ENCODE measurements at places on chromosomes 3 and 15.

GRCh38 chr15:40092979-40093869, 15.5 kb downstream of the BMF start:
- no peak for DNase-seq

- DNase-seq, result no peak
Observed at GRCh38 chr15:71452893-71453292, 337.6 kb downstream of the THSD4 start.

DNA sequence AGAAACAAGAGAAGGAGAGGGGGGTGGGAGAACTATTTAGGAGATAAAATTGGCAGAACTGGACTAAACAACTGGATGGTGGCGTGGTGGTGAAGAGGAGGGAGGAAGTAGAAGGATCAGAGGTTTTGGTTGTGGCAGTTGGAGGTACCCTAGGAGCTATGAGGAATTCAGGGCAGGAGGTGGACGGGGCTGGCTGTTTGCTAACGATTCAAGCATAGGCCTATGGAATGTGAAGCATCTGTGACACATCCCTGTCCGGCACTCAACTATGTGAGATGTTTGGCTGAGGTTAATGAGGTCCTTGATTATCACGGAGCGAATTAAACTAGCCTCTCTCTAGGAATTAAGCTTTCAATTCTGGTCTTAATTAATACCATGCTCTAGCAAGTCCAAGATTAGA, 13.5 kb downstream of the TARS3 start:
- DNase-seq, result no peak

- DNase-seq, result no peak
Observed at GRCh38 chr3:168216851-168217250, 121.1 kb upstream of the GOLIM4 start.

DNA sequence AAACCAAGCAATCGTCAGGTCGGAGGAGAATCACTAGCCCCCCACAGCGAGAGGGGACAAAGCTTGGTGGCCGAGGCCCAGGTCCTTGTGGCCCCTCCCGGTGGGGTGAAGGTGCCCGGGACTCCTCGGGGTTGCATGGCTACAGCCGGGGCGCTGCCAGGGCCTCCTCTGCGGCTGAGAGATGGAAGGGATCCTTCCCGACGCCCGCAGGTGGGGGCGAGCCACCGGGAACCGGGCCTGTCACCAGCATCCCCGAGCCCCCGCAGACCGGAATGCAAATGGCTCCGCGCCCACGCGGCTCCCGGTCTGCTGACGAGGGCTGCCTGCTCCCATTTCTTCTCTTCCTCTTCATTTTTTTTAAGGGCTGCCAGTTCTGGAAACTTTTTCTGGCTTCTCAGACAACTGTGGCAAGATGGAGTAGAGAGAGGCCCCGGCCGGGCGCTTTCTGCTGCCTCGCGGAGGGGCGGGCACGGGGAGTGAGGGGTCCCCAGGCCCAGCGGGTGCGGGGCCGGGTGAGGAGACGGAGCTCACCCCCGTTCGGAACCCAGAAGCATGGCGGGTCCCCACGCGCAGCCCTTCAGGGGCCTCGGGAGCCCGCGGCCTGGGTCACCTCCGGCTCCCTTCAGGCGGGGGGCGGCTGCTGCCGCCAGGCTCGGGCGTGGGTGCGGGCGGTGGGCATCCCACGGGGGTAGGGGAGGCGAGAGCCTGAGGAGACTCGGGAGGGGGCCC, 27.5 kb downstream of the MELTF start:
- DNase-seq, result no peak

DNA sequence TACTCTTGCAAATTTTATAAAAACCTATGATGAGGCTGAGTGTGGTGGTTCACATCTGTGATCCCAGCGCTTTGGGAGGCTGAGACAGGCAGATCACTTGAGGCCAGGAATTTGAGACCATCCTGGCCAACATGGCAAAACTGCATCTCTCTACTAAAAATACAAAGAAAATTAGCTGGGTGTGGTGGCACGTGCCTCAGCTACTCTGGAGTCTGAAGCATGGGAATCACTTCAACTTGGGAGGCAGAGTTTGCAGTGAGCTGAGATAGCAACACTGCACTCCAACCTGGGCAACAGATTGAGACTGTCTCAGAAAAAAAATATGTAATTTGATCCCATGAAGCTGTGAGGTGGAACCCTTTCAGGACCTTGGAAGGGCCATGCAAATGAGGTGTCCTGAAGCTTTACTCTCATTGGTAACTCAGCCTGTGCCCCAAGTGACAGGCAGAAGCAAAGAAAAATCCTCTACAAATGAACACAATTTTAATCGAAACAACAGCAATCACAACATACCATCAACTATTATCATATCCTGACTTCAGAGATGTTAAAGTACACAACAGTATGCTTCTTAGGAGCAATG, 84.6 kb upstream of the CDV3 start:
- DNase-seq, result no peak

GRCh38 chr3:44529927-44530326, 25.1 kb upstream of the ZKSCAN7 start:
- DNase-seq, result no peak

GRCh38 chr3:45337839-45338470, 50.4 kb upstream of the LARS2 start:
- DNase-seq, result no peak

DNA sequence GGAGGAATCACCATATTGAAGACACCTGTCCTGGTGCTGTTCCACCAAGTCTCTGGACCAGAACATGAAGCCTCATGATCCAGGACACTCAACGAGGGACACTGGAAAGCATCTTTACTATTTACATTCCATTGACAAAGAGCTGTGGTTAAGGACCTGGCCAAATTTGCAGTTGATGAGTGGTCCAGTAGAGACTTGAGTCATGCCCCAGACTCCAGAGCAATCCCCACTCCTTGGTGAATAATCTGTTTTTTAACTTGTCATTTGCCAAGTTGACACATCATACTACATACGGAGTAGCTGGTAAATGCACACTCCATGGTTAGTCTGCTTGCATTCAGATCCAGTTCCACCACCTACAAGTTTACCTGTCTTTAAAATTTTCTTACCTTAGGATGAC, 1.2 kb upstream of the COL6A6 start:
- DNase-seq, result no peak

GRCh38 chr15:64731012-64731804, 44.2 kb downstream of the RBPMS2 start:
- DNase-seq, result peak; percentile 78

DNA sequence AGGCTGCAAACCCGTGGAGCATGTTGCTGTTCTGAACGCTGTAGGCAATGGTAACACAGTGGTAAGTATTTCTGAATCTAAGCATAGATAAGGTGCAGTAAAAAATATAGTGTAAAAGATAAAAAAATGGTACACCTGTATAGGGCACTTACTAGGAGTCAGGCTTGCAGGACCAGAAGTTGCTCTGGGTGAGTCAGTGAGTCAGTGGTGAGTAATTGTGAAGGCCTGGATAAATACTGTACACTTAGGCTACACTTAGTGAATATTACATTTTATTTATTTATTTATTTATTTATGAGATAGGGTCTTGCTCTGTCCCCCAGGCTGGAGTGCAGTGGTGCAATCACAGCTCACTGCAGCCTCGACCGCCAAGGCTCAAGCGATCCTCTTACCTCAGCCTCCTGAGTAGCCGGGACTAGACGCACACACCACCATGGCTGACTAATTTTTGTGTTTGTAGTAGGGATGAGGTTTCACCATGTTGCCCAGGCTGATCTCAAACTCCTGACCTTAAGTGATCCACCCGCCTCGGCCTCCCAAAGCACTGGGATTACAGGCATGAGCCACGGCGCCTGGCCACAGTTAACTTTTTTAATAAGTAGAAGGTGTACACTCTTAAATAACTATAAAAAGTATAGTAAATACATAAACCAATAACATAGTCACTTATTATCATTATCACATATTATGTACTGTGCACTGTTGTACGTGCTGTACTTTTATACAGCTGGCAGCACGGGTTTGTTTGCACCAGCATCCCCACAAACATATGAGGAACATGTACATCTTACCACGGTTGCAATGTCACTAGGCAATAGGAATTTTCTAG, 155.1 kb downstream of the IGF1R start:
- DNase-seq, result no peak

- DNase-seq, result no peak
Observed at GRCh38 chr15:39272901-39273300, 308.0 kb upstream of the THBS1 start.

GRCh38 chr15:90266485-90266884, 1.0 kb downstream of the NGRN start:
- no peak for DNase-seq

DNA sequence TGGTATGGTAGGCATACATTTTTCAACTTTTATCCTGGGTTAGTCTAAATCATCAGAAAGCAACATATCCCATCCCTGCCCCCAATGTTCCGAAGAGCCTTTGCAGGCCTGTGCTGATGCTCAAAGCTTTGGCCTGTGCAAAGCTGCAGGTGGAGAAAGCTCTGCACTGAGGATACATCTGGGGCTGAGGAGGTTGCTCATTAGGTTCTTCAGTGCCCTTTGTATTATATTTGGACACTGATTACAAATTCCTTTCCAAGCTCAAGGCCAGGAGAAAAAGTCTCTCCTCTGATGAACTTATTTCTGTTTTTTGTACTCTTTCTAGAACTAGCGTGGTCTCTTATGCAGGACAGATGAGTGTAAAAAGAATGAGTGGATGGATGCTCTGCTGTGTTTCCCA, 325.5 kb upstream of the LRRFIP2 start:
- no peak for DNase-seq

- DNase-seq, result no peak
Observed at GRCh38 chr3:29693863-29694262, 413.0 kb downstream of the RBMS3 start.

GRCh38 chr3:182092662-182093262, 381.0 kb downstream of the SOX2 start:
- no peak for DNase-seq

DNA sequence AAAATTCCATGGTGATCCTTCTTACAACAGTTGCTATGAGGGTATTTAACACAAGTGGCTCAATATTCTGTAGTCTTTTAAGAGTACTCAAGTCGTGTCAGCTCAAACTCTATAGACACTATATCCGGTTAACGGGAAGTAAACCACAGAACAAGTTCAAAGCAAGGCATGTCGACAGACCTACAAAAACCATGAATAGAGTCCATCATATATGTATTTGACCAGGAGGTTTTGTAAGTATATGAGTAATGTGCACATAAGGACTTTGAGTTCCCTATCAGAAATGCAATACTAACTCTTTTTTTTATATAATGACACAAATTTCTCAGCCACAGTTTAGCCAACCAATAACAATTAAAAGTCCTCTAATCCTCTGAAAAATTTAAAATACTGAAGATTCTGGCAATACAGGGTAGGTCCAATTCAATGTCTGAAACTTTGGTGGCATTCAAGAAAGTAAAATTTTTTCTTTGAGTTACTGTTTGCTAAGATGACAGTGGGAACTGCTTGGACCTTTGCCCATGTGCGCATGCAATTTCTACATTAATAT, 93.7 kb downstream of the NEK10 start:
- DNase-seq, result no peak

- no peak for DNase-seq
Observed at GRCh38 chr3:184783319-184783718, 28.6 kb upstream of the VPS8 start.

- no peak for DNase-seq
Observed at GRCh38 chr3:105844704-105845103, 24.1 kb downstream of the CBLB start.

DNA sequence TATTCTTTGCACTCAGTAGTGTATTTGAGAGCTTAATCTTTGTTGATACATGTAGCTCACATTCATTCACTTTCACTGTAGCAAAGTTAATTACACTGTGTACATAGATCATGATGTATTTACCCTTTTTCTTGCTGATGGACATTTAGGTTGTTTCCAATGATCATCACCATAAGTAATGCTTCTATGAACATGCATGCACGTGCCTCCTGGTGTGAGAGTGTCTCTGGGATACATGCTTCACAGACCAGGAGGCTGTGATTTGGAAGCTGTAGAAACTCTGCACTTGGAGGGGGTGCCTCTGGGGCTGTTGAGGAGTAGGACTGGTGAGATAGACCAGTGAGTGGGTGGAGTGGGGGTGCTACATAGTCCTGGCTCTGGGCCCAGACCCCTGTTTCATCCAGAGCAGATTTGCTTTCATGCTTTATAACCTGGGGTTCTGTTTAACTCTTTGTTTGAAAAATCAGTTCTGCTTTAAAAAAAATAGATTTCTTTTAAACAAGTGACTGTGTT, 18.2 kb upstream of the SMAD3 start:
- DNase-seq, result no peak

DNA sequence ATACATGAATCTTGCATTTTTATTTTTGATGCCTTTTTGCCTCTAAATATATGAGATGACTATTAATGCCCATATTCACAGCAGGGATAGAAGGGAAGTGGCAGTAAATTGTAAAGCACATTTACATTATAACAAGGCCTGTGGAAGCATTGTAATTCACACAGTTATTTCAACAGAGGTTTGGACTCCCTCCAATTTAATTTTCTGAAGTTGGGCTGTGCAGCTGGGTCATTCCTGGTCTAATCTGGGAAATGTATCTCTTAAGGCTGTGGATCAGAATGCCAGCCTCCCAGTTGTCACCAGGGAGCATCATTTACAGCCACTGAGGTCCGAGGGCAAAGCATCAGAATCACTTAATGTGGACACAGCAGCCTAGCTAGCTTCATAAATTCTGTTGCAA, 434.5 kb downstream of the MFSD1 start:
- DNase-seq, result no peak

DNA sequence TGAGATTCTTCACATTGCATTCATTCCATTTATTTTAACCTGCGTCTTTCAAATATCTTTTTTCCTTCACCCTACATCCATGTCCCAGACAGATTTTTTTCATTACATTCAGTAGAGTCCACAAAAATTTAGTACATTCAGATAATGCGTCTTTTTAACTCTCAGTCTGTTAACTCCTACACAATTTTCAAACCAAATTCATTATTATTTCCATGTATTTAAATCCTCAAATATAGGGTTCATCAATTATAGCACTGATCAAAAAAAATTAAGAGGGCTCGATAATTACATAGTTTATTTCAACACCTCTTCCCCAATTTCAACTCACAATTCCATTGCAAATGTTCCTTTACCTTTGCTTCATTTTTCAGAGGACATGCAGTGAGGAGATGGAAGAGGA, at the start of gene OR5H6:
Gene OR5H6 (plus strand): TSS at position 301 of the 400 bp plus-strand sequence. CDS start 89 bp downstream, at position 390.
- DNase-seq, result no peak

DNA sequence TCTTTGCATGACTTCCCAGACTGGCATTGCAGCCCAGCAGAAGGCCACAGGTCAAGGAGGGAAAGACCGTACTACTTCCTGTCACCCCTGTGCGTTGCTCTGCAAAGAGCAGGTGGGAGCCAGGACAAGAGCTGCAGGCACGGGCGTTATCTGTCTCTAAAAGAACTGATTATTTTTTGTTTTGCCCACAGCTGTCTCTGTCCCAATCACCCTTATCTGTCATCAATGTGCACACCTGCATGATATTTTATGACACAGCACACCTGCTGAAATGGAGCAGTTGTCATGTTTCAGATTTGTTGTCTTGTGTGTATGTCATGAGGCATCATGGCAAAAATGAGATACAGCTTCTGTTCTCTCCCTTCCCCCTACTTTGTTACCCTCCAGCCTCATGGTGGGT, 58.8 kb downstream of the SLCO3A1 start:
- no peak for DNase-seq

Data from activated CD8-positive, alpha-beta memory T cell treated with anti-CD3 and anti-CD28 coated beads for 1 hour (primary cell).